ENCODE measurements at places on chromosomes 5 and 9. TPM values are rescaled to one million over a fixed set of nuclear protein-coding genes. Genes with fewer than 3 reads are reported as not detected.

Gene PPP2CA
- total RNA-seq: 39.0 TPM

DNA sequence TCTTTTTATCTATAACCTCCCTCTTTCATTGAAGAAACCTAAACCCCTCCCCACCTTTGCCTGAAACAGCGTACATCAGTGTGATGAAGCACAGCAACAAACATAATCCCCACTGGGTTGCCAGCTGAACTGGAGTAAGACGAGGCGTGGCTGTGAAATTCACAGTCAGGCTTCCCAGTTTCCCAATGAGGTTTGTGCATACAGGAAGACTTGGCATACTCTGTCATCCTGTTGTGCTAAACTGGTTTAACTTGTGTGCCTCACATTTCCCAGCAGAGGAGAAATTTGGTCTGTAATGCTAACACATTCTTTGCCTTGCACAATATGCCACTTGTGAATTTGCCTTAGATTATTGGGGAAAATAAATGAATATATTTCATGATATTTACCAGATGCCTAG, 121.5 kb downstream of the SV2C start:
- peak; percentile 2 for DNase-seq

DNA sequence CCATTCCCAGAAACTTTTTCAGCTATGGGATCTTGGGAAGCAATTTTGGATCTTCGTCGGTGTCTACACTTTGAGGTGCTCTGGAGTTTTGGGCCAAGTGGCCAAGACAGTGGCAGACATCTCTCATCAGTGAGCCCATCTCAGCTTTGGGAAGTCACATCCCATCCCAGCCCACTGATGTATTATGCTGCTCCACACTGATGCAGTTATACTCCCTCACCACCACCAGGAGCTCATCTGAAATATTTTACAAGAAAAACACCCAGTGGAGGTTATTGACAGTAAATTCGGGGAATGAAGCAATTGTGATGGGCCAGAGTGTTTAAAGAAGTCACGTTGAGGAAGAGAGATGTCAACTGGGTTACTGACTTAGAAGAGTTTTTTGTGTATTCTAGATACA, 378.0 kb downstream of the KDM4C start:
- DNase-seq: no peak

GRCh38 chr9:127634698-127635097, 22.6 kb downstream of the STXBP1 start:
- no peak for DNase-seq

DNA sequence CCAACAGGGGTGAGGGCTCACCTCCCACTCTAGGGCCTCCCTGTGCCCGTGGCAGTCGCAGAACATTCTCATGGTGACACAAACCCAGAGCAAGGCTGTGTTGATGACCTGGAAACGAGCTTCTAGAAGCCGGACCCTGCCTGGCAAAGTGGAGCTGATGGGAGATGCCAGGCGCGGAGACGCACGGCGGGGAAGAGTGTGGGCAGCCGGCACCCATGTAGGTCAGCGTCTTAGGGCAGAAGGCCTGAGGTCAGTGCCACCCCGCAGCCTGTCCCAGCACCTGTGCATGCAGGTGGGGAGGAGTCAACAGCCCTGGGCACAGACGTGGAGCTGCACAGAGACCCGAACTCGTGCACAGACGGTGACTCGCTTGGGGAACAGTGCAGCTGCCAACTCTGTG, 5.4 kb downstream of the SLC6A18 start:
- DNase-seq: no peak

GRCh38 chr9:6525326-6526045, 112.5 kb downstream of the UHRF2 start:
- no peak for DNase-seq

GRCh38 chr9:92977279-92977678, 30.0 kb downstream of the FGD3 start:
- DNase-seq: no peak

Data from lung microvascular endothelial cell (primary cell).